ENCODE measurements at places on chromosomes 6 and 20.

GRCh38 chr6:158552055-158552795, 7.7 kb upstream of the TMEM181 start:
- DNase-seq = no peak

DNA sequence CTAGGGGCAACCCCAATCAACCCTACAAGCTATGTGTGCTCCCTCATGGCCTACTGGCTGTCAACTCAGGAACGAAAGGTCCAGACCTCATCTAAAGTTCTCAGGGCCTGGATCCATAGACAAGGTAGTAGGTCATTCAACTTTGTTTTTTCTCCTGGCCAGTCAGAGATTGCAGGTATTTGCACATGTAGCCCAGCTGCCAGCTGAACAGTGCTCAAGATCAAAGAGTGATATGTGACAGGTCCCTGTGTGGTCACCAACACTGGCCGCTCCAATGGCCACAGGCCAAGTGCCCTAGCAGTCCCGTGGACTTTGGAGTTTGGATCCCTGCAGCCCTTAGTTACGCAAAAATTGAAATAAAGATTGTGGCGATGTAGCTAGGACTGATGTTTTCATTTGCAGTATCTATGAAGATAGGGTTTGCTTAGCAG, 60.6 kb upstream of the ATXN1 start:
- no peak for DNase-seq

- no peak for DNase-seq
These were observed 34.4 kb downstream of the TSBP1 start for GRCh38 chr6:32337186-32337805.

DNA sequence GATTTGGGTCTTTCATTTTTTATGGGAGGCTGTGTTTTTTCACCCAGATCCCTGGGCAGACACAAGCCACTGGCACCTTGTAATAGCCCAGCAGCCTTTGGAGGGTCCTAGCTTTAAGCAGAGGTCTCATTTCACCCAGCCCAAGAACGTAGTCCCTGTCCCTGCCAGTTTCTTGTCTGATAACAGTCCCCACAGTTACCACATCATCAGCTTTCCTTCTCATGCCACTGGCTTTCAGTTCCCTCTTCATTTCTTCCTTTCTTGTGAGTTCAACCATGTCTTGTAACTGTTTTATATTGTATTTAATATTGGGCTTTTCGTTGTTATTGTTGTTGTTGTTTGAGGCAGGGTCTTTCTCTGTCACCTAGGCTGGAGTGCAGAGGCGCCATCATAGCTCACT, 10.6 kb downstream of the PNPLA1 start:
- DNase-seq = no peak

- no peak for DNase-seq
These were observed 198.7 kb upstream of the ASCC3 start for GRCh38 chr6:101079696-101080270.

GRCh38 chr6:139764498-139764986, 390.1 kb upstream of the CITED2 start:
- peak; percentile 85 for DNase-seq

GRCh38 chr6:35663447-35664235, 25.1 kb downstream of the FKBP5 start:
- DNase-seq = peak; percentile 43

DNA sequence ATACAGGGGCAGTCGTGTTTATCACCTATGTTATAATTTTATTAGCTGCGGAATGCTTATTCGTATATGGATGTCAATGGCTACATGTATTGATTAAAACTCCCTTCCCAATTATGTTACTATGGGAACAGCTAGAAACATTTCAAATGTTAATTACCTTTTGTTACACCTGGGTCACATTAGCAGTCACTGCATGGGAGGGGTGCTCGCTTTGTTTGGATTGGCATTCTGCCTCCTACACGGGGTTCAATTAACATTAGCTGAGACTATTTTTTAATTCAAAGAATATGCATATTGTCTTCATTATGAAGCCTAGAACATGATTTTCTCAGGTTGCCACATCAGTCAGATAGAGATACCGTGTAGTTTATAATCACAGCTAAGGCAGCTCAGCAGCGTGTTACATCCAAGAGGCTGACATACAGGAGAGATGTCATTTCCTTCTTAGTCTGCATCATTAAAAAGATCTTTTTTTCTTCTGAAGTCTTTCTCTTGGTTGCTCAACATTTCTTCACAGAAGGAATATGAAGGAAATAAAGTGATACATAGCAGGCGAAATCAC, 76.2 kb upstream of the RPS6KA2 start:
- no peak for DNase-seq

GRCh38 chr6:79802657-79803300, 144.6 kb downstream of the ELOVL4 start:
- no peak for DNase-seq

All from stromal cell of bone marrow (primary cell).